ENCODE measurements at places on chromosomes 7 and 10. TPM values are rescaled to one million over a fixed set of nuclear protein-coding genes. Genes with fewer than 3 reads are reported as not detected.

ANKRD2 gene
- total RNA-seq: not detected

A1CF gene
- total RNA-seq: not detected

ARHGEF5 gene
- total RNA-seq: 10.5 TPM

HABP2 gene
- total RNA-seq: not detected

DNA sequence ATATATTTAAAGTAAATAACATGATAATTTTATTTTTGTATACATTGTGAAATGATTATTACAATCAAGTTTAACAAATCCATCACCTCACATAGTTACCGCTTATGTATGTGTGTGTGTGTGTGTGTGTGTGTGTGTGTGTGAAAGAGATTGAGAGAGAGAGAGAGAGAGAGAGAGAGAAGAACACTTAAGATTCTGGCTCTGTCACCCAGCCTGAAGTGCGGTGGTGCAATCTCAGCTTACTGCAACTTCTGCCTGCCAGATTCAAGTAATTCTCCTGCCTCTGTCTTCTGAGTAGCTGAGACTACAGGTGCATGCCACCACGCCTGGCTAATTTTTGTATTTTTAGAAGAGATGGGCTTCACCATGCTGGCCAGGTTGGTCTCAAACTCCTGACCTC lies 17.8 kb downstream of the LYZL1 start:
- DNase-seq: no peak

GRCh38 chr10:10782603-10783002 lies 235.1 kb upstream of the CELF2 start:
- no peak for DNase-seq

GRCh38 chr7:19209166-19209696 lies 64.0 kb upstream of the FERD3L start:
- DNase-seq: no peak

- no peak for DNase-seq
Measured at GRCh38 chr10:17064435-17064834, 65.2 kb downstream of the CUBN start.

DNA sequence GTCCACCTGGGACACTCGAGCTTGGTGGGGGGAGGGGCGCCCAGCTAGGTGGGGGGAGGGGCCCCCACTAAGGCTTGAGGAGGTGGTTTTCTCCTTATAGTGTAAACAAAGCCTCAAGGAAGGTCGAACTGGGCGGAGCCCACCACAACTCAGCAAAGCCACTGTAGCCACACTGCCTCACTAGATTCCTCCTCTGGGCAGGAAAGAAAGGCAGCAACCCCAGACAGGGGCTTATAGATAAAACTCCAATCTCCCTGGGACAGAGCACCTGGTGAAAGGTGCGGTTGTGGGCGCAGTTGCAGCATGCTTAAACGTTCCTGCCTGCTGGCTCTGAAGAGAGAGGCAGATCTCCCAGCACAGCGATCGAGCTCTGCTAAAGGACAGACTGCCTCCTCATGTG lies 133.1 kb downstream of the SNX13 start:
- no peak for DNase-seq

- no peak for DNase-seq
Measured at GRCh38 chr10:80199828-80200227, 5.5 kb downstream of the ANXA11 start.

- no peak for DNase-seq
Measured at GRCh38 chr7:15719311-15719710, 32.8 kb upstream of the MEOX2 start.

DNA sequence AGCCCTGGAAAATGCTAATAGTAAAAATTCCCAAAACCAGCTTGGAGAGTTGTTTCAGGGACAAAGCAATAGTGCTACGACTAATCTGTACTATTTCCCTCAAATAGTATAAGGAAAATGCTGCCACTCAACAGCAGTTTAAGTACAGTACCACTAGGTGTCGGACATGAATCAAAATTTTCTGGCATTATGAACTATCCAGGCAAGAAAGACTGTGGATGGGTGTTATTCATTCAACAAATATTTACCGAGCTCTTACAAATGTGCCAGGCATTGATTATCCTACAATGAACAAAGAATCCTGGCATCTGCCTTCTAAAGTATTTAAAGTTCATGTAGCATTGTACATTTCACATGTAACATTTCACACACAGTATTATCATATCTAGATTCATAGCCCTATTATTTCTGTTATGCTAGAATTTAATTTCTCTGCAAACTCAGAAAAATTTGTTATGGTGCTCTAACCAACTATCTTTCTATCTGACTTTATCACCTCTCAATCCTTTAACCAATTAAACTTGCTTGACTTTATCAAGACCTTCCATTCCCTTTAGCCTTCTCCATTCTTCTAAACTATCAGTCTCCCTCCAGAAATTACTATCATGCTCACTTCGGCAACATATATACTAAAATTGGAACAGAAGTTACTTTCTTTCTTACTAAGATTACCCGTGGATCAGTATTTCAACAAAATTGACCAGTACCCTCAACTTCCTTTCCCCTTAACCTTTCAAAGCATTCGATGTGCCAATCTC lies 80.6 kb downstream of the ARHGAP21 start:
- peak; percentile 69 for DNase-seq

GRCh38 chr7:50837965-50838364 lies 55.3 kb upstream of the GRB10 start:
- DNase-seq: no peak

DNA sequence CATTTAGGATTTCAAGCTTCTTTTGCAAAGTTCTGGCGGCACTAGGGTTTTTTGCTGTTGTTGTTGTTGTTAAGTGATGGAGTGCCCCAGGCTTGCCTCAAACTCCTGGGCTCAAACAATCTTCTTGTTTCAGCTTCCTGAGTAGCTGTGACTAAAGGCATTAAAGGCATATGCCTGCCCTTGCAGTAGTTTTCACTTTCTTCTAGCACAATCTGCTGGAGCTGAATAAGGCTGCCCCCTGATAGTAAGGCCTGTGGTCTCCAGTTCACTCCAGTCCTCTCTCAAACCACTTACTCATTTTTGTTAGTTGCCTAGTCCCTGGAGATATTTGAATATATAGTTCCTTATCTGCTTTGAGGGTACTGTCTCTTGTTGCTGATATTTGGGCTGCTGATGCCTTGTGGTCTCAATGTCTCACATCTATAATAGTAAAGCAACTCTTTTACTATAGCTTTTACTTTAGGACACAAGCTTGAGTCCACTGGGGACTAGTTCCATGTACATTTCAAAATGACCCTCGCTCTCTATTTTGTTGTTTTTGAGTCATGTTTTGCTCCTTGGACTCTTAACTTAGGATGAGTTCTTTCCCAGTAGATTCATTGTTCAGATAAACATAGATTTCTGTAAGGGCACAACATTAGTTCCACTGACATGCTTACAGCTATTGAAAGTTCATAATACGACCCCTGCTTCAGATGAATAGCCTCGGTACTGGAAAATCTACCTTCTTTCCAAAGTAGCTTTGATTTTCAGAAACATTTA lies 25.5 kb downstream of the PHF14 start:
- DNase-seq: no peak

Measured in CD4-positive, CD25-positive, alpha-beta regulatory T cell (primary cell).